ENCODE measurements at places on chromosomes 4 and X.

DNA sequence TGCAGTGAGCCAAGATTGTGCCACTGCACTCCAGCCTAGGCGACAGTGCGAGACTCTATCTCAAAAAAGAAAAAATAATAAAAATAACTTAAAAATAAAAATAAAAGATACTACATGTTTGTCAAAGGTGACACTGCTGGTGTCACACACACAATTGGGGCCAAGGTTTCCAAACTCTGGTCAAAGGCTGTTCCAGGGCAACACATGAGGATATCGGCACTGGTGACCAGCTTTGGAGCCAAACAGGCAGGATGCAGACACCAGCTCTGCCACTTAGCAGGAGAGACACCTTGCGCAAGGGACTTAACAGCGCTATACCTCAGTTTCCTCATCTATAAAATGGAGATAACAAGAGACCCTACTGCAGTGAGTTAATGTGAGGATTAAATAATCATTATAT lies 52.3 kb downstream of the CD99L2 start:
- no peak for DNase-seq

GRCh38 chr4:123606946-123607542 lies 210.4 kb downstream of the SPRY1 start:
- DNase-seq = no peak

- no peak for DNase-seq
Observed at GRCh38 chr4:38674258-38675144, 10.5 kb downstream of the KLF3 start.

GRCh38 chr4:164410401-164410800 lies 343.5 kb upstream of the SMIM31 start:
- no peak for DNase-seq
